Activated CD4-positive, alpha-beta memory T cell treated with anti-CD3 and anti-CD28 coated beads for 36 hours (primary cell): ENCODE measurements at places on chromosomes 7 and 10. TPM values are rescaled to one million over a fixed set of nuclear protein-coding genes. Genes with fewer than 3 reads are reported as not detected.

Gene COL28A1
- not detected for total RNA-seq

Gene FAM24B
- total RNA-seq = 8.1 TPM

Gene ATAD1
- total RNA-seq = 42.8 TPM

Gene GNAT3
- not detected for total RNA-seq

Gene CLDN4
- 0.14 TPM for total RNA-seq

Gene VIPR2
- 0.55 TPM for total RNA-seq

Gene ELMO1
- 93.3 TPM for total RNA-seq

- DNase-seq = no peak
These were observed 14.6 kb upstream of the DRGX start for GRCh38 chr10:49410365-49411074.

GRCh38 chr10:35339942-35340341 lies 3.6 kb downstream of the CCNY start:
- peak; percentile 33 for DNase-seq

GRCh38 chr7:114854369-114854768 lies 67.5 kb upstream of the MDFIC start:
- no peak for DNase-seq

DNA sequence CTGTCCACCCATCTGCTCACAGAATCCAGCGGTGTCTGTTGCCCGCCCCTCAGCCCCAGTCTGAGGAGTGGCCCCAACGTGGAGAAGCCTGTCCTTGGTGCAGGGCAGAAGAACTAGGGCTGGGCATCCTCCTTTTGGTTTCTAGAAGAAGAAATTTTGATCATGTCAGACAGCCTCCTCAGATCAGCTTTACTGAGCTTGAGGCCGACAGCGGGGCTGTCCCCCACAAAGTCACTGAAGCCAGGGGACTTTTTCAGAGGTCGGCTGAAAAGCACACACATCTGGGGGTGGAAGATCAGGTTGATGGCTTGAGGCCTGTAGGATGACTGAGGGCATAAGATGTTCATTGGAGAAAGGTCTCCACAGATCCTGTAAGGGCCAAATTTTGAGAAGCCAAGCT lies 767.9 kb downstream of the GRID1 start:
- no peak for DNase-seq

DNA sequence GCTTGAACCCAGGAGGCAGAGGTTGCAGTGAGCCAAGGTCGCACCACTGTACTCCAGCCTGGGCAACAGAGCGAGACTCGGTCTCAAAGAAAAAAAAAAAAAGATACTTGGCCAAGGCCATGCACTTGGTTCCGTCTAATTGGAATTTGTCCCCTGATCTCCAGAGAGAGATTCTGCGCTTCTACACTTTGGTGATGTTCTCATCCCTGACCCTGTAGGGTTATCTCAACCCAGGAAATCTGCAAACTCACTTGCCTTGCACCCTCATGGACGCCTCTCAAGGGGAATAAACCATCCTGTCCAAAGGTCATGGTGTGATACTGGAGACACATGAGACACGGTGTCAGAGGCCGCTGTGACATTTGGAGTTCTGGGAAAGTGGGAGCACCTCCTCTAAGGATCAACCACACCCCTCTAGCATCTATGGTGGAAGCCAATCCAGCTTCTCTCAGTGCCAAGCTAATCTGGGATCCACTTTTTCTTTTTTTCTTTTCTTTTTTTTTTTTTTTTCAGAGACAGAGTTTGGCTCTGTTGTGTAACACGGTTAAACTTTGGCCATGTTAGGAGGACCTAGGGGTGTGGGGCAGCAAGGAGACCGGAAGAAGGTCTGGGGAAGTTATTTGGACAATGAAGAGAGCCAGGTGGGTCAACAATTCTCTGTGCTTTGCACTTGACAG lies 7.8 kb upstream of the POR start:
- DNase-seq = no peak
